ENCODE measurements at places on chromosomes 12 and 14.

GRCh38 chr12:99146730-99147129 lies 500.8 kb upstream of the GARIN6 start:
- no peak for DNase-seq

DNA sequence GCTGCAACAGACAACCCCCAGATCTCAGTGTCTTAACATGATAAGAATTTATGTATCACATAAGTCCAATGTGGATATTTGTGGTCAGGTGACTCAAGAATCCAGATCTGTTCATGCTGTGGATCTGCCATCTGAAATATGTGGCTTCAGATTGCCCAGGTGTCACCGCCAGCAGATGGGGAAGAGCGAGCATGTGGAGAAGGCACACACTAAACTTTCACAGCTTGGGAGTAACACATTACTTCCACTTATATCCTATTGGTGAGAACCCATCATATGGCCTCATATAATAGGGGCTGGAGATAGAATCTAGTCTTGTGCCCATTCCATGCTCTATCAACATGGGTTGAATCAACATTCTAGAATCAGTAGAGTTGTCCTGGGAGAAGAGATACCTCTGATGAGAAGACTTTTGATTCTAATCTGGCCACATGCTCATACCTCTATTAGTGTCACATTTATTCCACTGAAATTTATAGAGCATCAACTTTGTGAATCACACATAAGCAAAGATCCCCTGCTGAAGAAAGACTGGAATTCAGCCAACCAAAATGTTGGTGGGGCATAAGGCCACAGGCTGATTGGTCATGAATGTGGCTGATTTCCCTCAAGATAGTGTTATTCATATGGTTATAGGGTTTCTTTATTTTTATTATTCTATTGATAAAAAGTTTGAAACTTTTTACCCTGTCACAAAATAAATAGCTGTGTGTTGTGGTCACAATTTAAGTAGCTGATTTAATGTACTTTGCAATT lies 6.0 kb upstream of the CALCOCO1 start:
- DNase-seq = no peak

- DNase-seq = no peak
Observed at GRCh38 chr12:131091976-131092691, 138.4 kb downstream of the ADGRD1 start.

GRCh38 chr12:76035045-76035444 lies 3.5 kb upstream of the PHLDA1 start:
- DNase-seq = no peak

GRCh38 chr12:843609-844008 lies 91.2 kb downstream of the WNK1 start:
- DNase-seq = no peak

- DNase-seq = no peak
Observed at GRCh38 chr14:22565391-22565945, 23.6 kb downstream of the DAD1 start.

DNA sequence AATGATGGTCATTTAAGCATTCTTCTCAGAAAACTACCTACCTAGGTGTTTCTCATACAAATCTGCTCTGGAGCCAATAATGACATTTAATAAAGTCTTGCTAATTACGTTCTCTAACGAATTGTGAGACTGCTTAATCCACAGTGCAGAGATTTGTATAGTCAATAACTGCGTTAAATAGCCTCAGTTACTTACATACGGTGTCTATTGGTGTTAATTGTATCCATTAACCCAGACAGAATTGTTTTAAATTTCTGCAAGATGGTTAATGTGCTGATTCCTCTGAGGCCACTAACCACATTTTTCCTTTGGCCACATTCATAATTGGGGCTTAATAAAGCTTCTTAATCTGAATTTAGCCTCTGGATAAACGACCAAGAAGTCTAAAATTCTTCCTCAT lies 171.7 kb downstream of the SLC41A2 start:
- no peak for DNase-seq

DNA sequence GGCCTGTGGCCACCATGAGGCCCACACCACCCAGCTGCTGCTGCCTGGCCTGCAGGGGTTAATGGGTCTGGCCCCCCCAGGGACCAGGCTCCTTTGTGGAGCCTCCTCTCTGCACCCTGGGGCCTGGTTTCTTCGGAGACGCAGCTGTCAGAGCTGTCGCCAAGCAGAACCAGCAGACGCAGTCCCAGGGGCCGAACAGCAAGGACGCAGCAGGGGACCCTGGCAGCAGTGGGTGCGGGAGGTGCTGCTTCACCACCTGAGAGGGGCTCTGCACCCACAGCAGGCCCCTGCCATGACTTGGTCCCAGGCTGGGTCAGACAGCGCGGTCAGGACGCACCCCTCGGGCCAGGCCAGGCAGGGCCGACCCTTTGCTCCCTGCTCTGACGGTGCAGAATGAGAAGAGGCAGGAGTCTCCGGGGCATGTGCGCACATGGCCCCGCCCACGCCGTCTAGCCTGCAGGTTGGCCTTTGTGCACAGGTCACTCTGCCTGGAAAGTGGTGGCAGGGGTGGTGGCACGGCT lies 30.5 kb downstream of the JAG2 start:
- DNase-seq = no peak

DNA sequence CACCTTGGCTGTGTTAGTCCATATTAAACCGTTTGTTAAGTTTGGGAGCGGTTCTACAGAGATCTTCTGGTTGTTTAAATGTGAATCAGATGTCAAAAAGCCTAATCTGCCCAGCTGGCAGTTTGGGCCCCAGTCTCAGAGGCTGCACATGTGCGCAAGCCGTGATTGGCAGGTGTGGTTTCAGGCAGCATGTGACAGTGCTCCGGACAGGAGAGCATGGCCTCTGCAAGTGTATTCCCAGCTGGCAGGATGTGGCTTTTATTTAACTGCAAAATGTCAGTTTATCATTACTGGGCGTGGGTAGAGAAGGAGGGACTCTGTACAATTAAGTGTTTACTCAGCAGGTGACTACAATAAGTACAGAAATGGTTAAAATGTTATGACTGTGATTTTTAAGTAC lies 77.5 kb downstream of the PELI2 start:
- DNase-seq = no peak

- DNase-seq = no peak
Observed at GRCh38 chr12:96334502-96334901, 65.7 kb downstream of the CDK17 start.

GRCh38 chr12:9256341-9256740 lies 48.1 kb upstream of the PZP start:
- DNase-seq = no peak

DNA sequence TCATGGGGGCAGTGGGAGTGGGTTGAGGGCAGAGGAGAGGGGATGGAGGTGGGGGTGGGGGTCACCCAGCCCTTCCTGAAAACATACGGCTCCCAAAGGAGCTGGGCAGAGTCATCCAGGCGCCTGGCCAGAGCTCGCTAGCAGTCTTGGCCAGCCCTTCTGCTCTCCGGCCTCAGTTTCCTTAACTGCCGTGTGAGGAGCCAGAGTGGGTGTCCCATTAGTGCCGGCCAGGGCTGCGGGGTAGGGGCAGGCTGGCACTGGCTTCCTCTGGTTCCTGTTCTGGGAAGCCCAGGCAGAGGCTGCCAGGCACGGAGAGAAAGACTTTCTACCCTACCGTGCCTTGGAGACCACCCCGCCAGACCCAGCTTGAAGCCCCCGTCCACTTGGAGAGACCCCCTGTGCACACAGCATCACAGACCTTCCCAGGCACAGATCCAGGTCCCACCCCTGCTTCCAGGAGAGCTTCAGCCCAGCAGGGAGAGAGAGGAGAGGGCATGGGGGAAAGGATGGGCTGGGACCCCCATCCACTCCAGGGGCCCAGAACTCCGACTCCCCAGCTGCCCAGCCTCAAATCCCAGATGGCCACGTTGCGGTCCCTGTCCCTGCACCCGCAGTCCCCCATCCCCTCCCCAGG lies 93.3 kb downstream of the RFLNA start:
- no peak for DNase-seq

GRCh38 chr12:98736352-98737321 lies 91.5 kb downstream of the APAF1 start:
- no peak for DNase-seq

GRCh38 chr14:75430116-75430515 lies 2.3 kb downstream of the JDP2 start:
- DNase-seq = no peak

DNA sequence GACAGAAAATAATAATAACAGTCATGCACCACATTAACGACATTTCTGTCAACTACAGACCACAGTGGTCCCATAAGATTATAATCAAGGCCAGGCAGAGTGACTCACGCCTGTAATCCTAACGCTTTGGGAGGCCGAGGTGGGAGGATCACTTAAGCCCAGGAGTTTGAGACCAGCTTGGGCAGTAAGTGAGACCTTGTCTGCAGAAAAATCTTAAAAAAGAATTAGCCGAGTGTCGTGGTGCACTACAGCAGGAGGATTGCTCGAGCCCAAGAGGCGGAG lies 8.6 kb downstream of the NAB2 start:
- no peak for DNase-seq

- DNase-seq = no peak
Observed at GRCh38 chr12:56591126-56591525, 39.0 kb downstream of the BAZ2A start.

GRCh38 chr14:73958591-73958990 lies 8.5 kb downstream of the COQ6 start:
- DNase-seq = no peak

DNA sequence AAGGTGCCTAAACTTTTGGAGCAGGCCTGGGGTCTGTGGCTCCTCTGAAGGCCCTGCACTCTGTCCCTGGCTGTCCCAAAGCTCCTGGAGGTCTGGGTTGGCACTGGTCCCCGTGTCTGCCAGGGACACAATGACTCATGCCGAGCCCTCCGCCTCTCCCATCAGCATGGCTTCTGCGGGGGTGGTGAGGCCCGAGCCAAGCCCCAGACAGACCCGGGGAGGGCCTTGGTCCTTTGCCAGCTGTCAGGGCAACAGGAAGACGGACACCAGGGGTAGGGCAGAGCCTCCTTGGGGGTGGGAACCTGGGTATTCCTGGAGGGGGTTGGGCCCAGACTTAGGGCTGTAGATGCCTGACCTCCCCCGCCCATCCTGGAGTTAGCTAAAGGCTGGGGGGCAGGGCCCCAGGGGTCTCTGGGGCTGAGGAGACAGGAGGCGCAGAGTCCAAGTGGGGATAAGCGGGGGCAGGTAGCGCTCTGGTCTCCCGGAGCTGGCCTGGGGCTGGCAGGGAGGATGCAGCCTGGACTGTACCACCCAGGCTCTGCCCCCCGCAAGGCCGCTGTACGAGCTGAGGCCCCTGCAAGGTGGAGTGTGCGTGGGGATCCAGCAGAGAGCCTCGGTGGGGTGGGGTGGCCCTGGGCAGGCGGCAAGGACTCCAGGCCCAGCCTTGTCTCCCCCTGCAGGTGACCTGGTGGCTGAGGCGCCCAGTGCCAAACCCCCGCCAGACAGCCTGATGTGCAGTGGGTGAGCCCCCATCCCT lies 16.4 kb upstream of the PUS1 start:
- no peak for DNase-seq

Data from stimulated activated CD8-positive, alpha-beta memory T cell treated with anti-CD3 and anti-CD28 coated beads, Interleukin-7, amount 100 ng/mL, for 1 hour (primary cell).